Activated T-helper 2 cell treated with anti-CD3 and anti-CD28 coated beads, Interferon-gamma antibody, Interleukin-2, Interleukin-4, amounts not matched to agents 10 μg/mL and 5 μg/mL and 100 μg/mL, durations not matched to agents 14 hours and 24 hours and 36 hours (primary cell): ENCODE measurements at places on chromosomes 6 and 20. TPM values are rescaled to one million over a fixed set of nuclear protein-coding genes. Genes with fewer than 3 reads are reported as not detected.

- H3K36me3 ChIP-seq: no peaks in the 10 kb centered on the region
- H3K4me1 ChIP-seq: no peaks in the 10 kb centered on the region
- no peaks in the 10 kb centered on the region for H3K27me3 ChIP-seq
- DNase-seq: no peak
Measured at GRCh38 chr6:86306210-86306609, 631.1 kb upstream of the HTR1E start.

GRCh38 chr20:2946988-2947961 lies 74.0 kb downstream of the PTPRA start:
- DNase-seq: no peak
- H3K27me3 ChIP-seq: no peaks in the 10 kb centered on the region
- no peak overlapping the region for H3K4me3 ChIP-seq
- peak overlapping the region; percentile 39 for H3K27ac ChIP-seq
- peaks cover 39% of the 10 kb centered on the region for H3K36me3 ChIP-seq

GRCh38 chr6:66897576-66897975 lies 1190.5 kb upstream of the EYS start:
- H3K27me3 ChIP-seq: no peaks in the 10 kb centered on the region
- DNase-seq: no peak
- H3K4me3 ChIP-seq: no peak overlapping the region
- no peaks in the 10 kb centered on the region for H3K4me1 ChIP-seq
- H3K36me3 ChIP-seq: no peaks in the 10 kb centered on the region

Gene TSPO2
- total RNA-seq: not detected in 2 replicates

Gene LIN28B
- total RNA-seq: 0.05 TPM in 2 replicates

DNA sequence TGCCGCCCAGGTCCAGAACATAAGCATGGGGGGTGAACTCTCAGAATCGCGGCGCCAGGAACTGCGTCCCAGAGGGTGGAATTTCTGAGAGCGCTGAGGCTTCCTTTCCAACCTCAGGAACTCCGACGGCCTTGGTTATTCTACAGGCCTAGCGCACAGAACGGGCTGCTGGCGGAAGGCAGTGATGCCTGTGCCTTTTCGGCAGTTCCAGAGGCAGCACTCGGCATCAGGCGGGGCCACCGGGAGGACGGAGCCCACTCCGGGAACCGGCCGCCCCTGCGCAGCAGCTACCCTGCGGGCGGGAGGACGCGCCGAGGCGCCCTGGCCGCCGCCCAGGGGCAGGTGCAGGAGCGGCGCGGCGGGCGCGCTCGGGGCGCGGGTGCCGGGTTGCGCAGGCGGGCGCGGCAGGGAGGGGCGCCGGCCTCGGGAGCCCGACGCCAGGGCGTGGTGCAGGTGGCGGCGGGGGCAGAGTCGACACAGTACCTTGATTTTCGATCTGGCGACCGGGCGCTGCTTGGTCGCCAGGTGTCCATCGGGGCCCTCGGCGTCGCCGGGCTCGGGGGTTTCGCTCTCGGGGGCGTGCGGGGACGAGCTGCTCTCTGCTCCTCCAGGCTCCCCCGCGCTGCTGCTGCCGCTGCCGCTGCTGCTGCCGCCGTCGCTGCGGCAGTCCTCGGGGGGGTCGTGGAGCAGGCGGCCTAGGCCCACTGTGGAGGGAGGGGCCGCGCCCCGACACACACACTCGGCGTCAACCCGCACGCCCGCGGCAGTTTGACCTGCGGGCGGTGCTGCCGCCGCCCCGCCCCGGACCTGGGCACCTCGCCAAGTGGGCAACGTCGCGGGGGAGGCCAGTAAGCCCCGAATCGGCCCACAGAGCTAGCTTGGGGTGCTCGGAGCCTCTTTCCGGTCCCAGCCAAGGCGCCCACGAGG lies 1.3 kb downstream of the OVOL2 start:
- H3K27me3 ChIP-seq: peaks cover 63% of the 10 kb centered on the region
- no peaks in the 10 kb centered on the region for H3K4me1 ChIP-seq
- no peaks in the 10 kb centered on the region for H3K36me3 ChIP-seq
- H3K27ac ChIP-seq: no peak overlapping the region
- DNase-seq: no peak
- H3K4me3 ChIP-seq: peak overlapping the region; percentile 58
